Stomach (tissue), 19 donors: ENCODE measurements at places on chromosomes 5 and 9.

DNA sequence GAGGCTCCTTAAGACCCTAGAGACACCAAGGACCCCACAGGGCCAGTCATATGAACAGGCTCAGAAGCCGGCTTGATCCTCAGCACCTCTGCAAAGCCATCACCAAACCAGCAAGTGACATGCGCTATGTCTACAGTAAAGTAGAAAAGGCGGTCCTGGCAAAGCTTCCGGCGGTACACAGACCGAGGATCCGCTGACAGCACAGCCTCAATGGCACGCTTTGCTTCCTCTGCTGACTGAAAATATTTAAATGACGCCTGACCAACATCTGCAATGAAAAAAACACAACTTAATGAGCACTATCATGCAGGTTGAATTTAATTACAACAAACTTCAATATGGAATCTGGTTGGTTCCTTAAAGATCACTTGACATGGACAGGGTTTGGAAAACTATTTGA, 17.6 kb downstream of the TRMO start:
- H3K27me3 ChIP-seq = no peaks in the 10 kb centered on the region
- DNase-seq = no peak
- peaks cover 64% of the 10 kb centered on the region for H3K36me3 ChIP-seq

DNA sequence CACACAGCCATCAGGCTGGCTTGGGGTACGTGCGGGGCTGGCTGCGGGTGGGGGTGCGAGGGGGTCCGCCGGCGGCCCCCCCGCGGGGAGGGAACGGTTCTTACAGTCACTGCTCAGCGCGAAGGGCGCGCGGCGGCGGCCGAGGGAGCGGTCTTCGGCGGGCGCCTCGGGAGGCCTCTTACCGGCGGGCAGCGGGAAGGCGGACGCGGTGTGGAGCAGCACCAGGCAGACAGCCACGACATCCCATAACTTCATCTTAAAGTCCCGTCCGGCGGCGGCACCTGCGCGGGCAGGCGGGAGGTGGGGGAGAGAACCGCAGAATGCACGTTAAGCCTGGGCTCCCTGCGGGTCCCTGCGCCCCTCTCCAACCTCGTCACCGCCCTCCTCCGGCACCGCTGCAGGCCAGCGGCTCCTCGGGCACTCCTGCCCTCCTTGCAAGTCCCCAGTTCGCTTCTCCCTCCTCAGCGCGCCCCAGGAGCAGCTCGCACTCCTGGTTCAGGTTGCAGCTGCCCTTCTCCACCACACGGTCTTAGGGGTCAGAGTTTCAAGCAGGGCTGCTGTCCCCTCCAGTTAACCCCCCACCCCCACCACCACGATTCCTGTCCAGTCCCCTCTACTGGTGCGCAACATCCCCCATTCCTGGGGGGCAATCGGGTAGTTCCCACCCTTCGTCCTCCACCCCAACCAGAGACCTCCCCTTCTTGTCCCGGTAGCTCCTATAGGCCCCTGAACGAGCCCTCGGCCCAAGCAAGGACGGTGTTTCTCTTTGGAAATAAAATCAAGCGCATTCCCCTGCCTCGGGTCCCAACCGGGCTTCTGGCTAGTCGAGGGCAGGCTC, 5.1 kb downstream of the GDNF start:
- H3K27ac ChIP-seq = peak overlapping the region; percentile 33
- DNase-seq = peak; percentile 60
- H3K27me3 ChIP-seq = peaks cover 62% of the 10 kb centered on the region
- H3K4me1 ChIP-seq = peaks cover 29% of the 10 kb centered on the region

GRCh38 chr5:100693481-100693880, 158.3 kb downstream of the FAM174A start:
- H3K27ac ChIP-seq = no peak overlapping the region
- DNase-seq = no peak
- no peaks in the 10 kb centered on the region for H3K27me3 ChIP-seq

DNA sequence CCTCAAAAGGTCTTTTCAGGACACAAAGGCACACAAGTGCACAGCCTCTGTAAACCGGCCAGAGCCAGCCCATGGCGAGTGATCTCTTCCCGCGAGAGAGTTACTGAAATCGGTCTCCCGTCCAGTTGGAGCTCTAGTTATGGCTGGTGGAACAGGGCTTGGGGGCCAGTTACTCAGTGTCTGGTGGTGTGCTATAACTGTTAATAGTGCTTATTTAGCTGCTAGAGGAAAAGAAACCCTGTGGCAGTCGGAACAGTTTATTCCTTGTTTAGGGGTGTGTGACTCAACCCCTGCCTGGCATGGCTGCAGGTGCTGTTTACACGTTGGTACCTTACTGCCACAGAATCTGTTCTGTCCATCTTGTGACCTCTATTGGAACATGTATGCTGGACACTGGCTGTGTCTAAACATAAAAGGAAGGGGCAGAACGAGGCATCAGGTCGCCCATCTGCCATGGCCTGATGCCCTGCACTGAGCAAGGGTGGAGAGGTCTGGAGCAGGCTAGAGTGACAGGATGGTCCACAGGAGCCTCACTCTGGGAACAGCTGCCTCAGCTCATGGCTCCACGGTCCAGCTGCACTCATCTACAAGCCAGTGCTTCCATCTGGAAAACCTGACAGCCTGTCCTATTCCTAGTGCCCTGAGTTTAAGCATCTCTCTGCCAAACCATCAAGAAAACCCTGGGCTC, 49.6 kb upstream of the SIMC1 start:
- no peak overlapping the region for H3K4me3 ChIP-seq
- no peaks in the 10 kb centered on the region for H3K36me3 ChIP-seq
- no peaks in the 10 kb centered on the region for H3K4me1 ChIP-seq
- H3K27me3 ChIP-seq = no peaks in the 10 kb centered on the region

DNA sequence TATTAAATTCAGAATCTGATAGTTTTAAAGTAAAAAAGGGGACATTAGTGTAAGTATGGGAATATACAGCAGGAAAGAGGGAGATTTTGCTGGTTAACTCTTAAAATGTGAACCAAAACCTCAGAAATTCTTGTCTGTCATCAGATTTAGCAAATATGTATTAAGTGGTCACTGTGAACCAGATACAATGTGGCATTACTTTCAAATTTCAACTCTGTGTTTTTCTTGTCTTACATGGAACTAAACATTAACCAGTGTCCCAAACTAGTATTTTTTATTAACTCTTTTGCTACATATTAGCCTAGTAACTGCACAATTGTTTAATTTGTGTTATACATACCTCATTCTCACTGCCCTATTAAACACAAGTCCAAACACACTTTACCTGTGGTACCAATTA, 259.9 kb upstream of the RASA1 start:
- no peak overlapping the region for H3K4me3 ChIP-seq
- H3K27me3 ChIP-seq = no peaks in the 10 kb centered on the region
- H3K36me3 ChIP-seq = no peaks in the 10 kb centered on the region
- no peak overlapping the region for H3K27ac ChIP-seq
- H3K4me1 ChIP-seq = no peaks in the 10 kb centered on the region

GRCh38 chr9:129309906-129310305, 131.8 kb upstream of the IER5L start:
- no peak overlapping the region for H3K27ac ChIP-seq
- no peaks in the 10 kb centered on the region for H3K27me3 ChIP-seq
- DNase-seq = peak; percentile 13
- no peaks in the 10 kb centered on the region for H3K36me3 ChIP-seq

DNA sequence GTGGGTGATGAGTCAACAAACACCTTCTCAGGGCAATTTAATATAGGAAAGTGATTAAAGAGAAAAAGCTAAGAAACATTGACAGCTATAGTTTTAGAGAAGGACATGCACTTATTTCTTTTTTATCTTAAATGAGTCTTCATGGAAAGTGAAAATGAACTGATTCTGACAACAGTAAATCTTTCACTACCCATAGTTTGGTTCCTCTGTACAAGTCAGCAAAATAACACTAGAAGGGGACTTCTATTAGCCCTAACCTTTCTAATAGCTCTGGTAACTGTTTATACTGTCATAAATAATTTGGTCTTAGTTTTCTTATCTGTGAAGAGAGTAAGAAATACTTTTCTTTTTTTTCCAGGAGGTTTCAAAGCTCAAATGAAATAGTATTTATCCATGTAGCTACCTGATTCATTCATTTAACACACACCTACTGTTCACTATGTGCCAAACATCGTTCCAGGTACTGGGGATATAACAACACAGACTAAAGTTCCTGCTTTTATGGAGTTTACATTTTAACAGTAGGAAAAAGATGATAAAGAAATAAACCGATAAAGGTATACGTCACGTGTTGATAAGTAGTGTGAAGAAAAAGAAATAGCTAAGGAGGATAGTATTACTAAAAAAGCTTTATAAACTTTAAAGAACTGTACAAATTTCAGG, 148.2 kb downstream of the PCSK1 start:
- no peak overlapping the region for H3K27ac ChIP-seq
- no peak overlapping the region for H3K4me3 ChIP-seq
- H3K27me3 ChIP-seq = no peaks in the 10 kb centered on the region
- DNase-seq = no peak

DNA sequence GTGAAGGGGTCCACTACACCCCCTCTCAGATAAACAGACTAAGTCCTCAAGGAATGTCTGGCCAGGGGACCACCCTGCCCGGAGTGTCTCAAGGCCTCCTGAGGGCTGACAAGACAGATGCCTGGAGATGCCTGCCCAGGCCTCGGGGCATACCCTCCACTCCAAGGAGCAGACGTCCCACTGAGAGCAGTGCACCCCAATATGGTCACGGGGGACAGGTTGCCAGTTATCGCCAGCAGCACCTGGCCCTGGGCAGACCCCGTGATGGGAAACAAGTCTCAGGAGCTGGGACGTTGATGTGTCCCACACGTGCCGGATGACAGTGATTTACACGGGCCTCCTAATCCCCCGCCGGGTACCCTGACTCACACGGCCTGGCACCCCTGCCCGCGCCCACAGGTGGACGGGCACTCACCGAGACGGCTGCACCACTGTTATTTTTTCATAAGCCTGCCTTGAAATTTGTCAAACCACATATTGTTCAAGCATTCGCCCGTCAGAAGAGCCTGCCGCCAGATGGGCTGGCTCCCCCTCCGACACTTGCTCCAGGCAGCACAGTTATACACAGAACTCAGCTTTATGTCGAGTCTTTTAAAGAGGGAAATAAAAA, 43.9 kb downstream of the BARX1 start:
- no peak overlapping the region for H3K4me3 ChIP-seq
- H3K36me3 ChIP-seq = no peaks in the 10 kb centered on the region
- no peak for DNase-seq
- peaks cover 37% of the 10 kb centered on the region for H3K4me1 ChIP-seq

- H3K27ac ChIP-seq = no peak overlapping the region
- no peak for DNase-seq
- H3K4me3 ChIP-seq = no peak overlapping the region
- H3K27me3 ChIP-seq = no peaks in the 10 kb centered on the region
- H3K4me1 ChIP-seq = no peaks in the 10 kb centered on the region
- H3K36me3 ChIP-seq = no peaks in the 10 kb centered on the region
Measured at GRCh38 chr9:14924230-14925219, 14.3 kb upstream of the FREM1 start.

- H3K4me1 ChIP-seq = peaks cover 4% of the 10 kb centered on the region
- DNase-seq = no peak
Measured at GRCh38 chr5:103019804-103020203, 100.1 kb downstream of the GIN1 start.

GRCh38 chr9:16387382-16387781, 483.1 kb downstream of the BNC2 start:
- H3K36me3 ChIP-seq = no peaks in the 10 kb centered on the region
- no peak overlapping the region for H3K4me3 ChIP-seq
- no peaks in the 10 kb centered on the region for H3K4me1 ChIP-seq
- no peak overlapping the region for H3K27ac ChIP-seq
- H3K27me3 ChIP-seq = no peaks in the 10 kb centered on the region
- no peak for DNase-seq

DNA sequence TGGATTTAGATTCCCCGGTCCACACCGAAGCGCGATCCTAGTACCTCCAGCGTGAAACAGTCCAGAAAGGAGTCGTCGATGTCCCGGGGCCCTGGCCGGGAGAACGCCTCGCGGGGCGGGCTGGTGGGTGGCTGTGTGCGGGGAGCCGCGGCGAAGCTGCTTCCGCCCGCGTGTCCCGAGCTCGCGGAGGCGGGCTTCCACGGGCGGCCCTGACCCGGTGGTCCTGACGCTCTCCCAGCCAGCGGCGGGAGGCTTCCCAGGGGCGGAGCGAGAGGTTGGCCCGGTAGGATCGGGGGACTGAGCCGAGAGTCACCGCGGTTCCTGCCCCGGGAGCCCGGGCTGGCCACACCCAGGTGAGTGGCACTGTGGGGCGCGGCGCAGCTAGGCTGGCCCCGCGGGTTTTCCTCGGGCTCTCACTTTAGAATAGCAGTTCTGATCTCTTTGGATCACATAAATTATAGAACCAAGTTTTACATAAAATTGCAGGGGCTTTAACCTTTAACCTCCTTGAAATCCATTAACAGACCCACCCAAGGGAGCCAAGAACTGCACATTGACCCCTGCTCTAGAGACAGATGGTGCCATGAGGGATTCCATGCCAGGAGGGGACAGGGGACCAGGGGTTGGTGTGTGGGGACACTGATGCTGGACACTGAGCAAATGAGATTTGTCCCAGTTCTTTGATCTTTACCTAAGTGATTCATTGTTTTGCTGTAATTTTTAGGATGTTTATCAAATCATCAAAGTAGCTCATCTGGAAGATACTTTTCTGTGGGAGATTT, 29.2 kb upstream of the IL31RA start:
- no peaks in the 10 kb centered on the region for H3K36me3 ChIP-seq
- peak overlapping the region; percentile 36 for H3K4me3 ChIP-seq

- no peak overlapping the region for H3K4me3 ChIP-seq
- peaks cover 9% of the 10 kb centered on the region for H3K4me1 ChIP-seq
- H3K27ac ChIP-seq = no peak overlapping the region
- H3K36me3 ChIP-seq = no peaks in the 10 kb centered on the region
- DNase-seq = no peak
Measured at GRCh38 chr5:159459951-159460538, 129.8 kb upstream of the IL12B start.

DNA sequence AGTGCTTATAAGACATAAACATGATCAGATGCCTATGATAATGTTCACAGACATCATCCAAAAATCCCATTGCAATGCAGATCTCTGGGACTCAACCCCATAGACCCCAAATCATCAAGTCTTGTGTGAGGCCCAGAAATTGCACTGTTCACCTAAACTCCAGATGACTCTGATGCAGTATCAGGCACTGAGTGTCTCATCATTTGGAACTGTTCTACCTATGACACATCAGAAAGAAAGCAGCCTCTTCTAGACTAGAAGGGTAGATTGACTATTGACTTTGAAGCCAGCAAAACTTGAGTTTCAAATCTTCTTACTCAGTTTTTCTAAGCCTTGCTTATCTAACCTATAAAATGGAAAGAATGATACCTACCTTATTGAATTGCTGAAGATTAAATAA, 58.7 kb upstream of the PAPPA start:
- no peak for DNase-seq
- no peaks in the 10 kb centered on the region for H3K4me1 ChIP-seq
- H3K27ac ChIP-seq = no peak overlapping the region
- H3K4me3 ChIP-seq = no peak overlapping the region
- no peaks in the 10 kb centered on the region for H3K36me3 ChIP-seq
- no peaks in the 10 kb centered on the region for H3K27me3 ChIP-seq
